NCI-H748 treated with DMSO at 0.1 percent for 48 hours (cell line): ENCODE measurements at places on chromosomes 5 and 9.

- DNase-seq, result no peak
These were observed 31.9 kb downstream of the ARSB start for GRCh38 chr5:78953092-78953800.

GRCh38 chr5:4941957-4942830 lies 197.9 kb upstream of the ADAMTS16 start:
- no peak for DNase-seq

- no peak for DNase-seq
These were observed 185.0 kb upstream of the DAP start for GRCh38 chr5:10946050-10946449.

DNA sequence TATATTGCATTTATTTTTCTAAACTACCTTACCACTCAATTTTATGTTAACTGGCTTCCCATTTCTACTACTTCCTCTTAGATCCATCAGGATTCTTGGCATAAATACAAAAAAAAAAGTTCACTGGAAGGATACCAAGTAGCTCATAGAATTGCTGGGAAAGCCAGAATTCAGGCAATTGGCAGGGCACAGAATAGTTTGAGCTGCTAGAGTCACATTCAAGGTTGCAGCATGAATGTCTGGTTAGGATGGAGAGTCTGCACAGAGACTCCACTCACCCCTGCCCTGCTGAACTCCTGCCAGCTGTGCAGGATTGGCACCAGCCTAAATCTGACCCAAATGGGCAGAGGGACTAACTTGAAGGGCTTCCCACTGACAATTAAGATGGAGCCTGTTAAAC lies 4.9 kb upstream of the AMACR start:
- DNase-seq, result no peak

GRCh38 chr9:76912636-76913275 lies 6.8 kb upstream of the PRUNE2 start:
- no peak for DNase-seq

DNA sequence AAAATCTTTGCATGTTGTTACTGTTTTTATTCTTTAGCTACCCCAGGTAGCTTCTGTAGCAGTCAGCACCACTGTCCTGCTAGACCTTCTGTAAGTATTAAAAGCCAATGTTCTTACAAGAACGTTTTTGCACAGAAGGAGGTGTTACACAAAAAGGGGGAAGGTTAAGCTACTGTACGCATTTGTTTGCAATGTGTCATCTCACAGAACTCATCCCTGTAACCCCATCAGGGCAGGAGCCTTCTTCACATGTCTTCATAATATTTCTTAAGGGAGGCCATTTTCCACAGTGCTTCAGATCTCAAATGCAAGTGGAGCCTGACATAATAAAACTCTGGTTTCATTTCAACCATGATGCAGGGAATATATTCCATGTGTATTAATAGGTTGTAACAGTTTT lies 67.9 kb downstream of the OSMR start:
- DNase-seq, result no peak

DNA sequence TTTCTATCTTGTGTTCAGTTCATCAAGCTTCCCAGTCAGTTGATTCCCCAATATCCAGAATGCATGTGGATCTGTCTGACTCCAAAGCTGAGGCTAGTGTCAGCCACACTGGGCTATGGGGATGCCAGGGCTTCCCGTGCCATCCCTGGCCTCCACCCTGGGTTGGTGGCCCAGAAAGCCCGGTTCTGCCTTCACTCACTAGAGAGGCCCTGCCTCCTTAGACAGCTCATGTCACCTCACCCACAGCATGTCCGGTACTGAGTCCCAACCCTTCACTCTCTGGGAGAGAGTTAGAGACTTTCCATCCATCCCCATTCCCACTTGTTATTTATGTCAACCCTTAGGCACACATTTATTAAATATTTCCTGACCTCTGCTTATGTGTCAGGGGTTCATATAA lies 119.5 kb upstream of the GPR151 start:
- no peak for DNase-seq

DNA sequence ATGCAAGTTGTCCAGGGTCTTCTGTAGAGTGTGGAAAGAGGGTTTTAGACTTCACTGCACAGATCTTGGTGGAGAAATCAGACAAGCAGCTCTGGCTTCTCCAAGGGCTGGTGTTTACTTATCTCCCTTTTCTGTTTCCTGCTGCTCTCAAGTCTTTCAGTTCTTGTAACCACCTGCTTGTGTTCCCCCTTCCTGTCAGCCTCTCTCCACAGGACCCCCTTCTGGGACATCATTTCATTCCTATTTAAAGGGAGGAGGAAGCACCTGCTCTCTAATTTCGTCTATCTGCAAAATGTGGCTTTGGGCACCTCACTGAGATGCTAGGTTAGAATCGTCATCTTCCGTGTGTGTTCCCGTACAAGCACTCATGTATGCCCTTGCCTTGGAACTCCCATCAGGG lies 636.2 kb downstream of the MTRR start:
- DNase-seq, result no peak
